ENCODE measurements at places on chromosomes 6 and 20.

DNA sequence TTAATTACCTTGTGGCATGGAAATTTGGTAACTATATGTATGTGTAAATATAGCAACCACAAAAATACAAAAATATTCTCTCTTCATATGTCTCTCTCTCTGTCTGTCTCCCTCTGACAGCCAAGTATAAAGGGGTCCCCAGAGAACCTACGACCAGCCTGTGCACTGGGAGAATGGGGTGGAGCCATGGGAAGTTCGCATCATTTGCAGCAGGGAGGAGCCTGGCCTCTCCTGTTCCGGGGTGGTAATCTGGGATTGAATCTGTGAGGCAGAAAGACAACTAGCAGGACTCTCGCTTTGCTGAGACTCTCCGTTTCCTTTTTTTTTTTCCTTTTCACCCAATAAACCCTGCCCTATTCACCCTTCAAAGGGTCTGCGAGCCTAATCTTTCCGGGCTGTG, 1109.1 kb downstream of the HACE1 start:
- DNase-seq, result no peak

DNA sequence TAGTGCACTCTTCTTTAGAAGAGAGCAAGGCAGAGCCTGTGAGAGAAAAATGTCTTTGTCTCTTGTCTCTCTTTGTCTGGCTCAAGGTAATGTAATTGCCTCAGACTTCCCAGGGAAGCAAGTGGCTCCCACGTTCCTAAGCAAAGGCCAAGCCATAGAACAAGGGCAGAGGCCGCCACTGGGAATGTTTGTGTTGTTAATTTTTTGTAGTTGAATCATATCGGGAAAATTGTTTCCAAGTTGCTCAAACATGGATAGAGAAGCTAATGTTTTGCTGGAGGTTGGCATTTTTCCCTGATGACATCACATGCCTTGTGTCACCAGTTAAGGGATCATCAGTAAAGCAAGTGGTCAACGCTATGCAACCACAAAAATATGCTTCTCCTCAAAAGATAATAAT, 211.5 kb upstream of the FOXA2 start:
- no peak for DNase-seq

DNA sequence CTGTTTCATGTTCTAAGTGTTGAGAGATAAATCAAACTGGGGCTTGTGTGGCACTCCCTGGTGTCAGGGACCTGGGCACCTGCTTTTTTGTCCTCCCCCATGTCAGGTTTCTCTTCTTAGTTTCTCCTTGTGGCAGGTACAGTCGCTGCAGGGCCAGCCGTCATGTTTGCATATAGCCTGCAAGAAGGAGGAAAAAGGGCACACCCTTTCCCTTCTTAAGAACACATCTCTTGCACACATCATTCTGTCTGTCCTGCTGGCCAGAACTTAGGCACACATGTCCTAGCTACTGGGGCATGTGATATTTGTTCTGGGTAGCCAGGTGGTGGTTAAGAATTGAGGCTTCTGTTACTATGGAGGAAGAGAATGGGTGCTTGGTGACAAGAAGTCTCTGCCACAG, 27.9 kb downstream of the CDC5L start:
- no peak for DNase-seq

GRCh38 chr6:3284436-3284876, 25.7 kb downstream of the PSMG4 start:
- DNase-seq, result peak; percentile 56

DNA sequence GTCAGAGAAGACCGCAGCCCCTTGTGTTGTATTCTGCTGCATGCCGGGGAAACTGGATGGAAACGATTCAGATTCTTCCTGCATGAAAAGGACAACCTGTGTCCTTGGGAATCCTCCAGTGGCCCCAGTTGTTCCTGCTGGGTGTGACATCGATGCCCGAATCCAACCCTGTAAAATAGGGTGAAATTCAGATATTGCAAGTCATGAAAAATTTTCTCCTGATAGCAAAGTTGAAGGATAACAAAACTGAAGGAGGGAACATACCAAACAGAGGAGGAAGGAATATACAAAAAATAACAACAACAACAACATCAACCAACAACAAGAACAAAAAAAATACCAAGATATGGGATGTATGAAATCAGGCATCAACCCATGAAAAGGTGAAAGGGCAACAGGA, 28.3 kb upstream of the HLA-E start:
- DNase-seq, result no peak

GRCh38 chr6:47071681-47072080, 29.5 kb upstream of the ADGRF1 start:
- DNase-seq, result no peak

DNA sequence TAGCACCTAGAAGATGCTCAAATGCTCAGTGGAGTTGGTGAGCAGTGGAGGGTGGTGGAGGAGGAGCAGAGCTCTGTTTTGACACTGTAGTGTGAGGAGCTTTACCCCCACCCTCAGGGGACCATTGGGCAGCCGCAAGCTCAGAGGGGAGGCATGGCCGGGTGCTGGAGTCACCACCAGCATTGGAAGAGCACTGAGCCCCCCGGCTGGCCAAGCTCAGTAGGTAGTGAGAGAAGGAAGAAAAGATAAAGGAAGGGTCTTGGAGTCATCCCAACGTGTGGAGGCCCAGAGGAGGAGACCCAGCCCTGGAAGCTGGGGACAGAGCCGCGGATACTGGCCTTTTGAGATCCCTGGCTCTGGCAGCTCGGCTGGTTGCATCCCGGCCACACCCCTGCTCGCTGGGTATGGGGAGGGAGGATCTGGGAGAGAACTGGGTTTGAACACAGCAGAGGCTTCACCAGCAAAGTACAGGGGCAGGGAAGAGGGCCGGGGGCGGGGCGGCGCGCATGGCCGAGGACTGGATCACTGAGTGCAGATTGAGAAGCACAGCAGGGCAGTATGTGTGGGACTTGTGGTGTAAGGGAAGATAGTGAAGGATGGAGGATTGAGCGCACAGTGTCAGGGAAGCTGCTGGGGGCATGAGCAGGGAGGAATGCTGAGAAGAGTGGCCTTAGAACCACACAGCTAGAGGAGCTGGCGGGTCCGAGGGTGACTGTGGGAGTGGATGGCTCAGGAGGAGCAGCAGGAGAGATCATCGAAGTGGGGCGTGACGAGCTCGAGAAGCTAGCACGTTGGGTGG, 24.4 kb downstream of the SYNDIG1 start:
- no peak for DNase-seq

DNA sequence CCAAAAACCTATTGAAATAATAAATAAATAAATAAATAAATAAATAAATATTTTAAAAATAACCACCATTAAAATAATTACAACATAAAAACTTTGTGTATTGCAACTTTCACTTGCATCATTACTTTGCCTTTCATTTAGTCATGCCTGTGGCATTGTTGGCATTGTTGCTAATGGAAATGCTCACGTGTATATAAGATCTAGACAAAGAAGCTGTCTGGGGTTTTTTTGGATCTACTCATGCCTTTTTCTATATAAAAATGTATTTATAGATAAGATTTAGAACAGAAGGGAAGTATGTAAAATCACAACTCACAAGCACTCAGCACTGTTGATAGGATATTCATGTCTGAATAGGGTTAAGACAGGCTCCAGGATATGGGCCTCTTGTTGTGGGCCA, 27.9 kb downstream of the GFRA4 start:
- DNase-seq, result no peak

- no peak for DNase-seq
These were observed 102.4 kb downstream of the MTHFD1L start for GRCh38 chr6:150967910-150968309.

DNA sequence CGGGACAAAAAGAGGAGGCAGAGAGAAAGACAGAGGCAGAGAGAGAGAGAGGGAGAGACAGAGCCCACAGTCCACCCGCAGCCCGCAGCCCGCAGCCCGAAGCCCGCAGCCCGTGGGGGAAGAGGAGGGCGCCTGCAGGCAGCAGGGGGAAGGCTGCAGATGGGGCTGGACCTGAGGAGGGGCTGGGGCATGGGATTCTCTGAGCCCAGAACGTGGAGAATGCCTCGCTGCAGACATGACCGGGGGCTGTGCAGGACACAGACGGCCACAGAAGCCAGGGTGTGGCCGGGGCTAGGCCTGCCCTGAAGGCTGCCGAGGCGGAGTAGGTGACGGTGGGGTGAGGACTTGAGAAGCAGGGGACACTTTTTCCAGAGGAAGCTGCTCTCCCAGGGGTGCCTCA, 6.5 kb upstream of the SLCO4A1 start:
- no peak for DNase-seq

GRCh38 chr20:10648651-10649050, 25.1 kb downstream of the JAG1 start:
- DNase-seq, result no peak

DNA sequence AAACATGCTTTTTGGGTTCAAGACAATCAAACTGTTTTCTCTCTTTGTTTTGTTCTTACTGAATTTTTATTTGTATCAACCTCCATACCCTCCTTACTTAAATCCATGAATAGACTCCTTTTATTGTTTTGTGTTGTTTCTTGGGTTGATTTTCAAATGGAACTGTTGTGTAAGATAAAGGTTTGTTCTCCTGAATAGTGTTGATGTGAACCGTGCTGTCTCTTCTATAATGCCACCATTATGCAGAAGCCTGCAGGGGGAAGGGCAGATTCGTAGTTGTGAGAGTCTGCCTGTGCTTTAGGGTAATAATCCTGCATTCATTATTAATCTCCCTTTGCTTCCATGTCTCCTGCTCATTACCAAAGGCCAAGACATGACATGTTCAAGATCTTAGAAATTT, 105.9 kb downstream of the CDKAL1 start:
- no peak for DNase-seq

DNA sequence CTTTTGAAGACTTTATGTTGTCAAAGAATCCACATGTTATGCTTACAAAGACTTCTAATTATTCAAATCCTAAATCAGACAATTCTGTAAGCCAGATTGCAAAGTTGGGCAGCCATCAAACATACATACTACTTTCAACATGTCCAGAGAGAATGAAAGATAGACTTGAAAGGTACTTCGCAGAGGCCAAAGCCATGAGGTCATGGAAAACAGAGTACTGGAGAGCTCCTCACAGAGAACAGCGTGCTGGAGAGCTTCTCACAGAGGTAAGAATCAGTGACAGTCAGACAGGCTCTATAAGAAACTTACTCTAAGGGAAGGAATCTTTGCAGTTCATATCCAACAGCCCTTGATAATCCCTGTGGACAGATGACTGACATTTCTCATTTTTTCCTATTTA, 400.2 kb downstream of the GJA1 start:
- DNase-seq, result no peak

DNA sequence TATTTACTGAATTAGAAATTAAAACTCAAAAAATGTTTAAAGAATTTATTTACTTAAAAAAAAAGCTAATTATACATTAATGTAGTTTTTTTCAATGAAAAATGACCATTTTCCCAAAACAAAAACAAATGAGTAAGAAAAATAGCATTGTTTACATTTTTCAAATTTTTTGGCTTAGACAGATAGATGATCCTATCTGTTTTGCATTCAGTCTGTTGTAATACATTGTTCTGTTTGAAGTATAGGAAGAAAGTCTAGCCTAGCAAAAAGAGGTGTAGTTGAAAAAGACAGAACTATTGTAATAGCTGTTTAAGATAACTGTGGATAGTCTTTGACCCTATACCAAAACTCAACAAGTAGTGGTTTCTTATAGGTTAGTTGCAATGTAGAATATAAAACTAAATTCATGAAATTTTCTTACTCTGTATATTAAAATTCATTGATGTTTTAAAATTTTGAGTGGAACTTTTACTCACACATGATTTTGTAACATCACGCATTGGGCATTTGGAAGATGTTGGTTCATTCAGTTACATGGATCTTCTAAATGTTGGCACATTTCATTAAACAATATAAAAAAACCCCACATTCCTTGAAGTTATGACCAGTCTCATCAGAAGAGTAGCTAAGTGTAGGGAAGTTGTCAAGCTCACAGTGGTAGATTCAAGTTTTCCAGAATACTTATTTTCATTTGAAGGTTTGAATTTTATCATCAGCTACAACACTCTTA, 62.0 kb downstream of the KCNS1 start:
- DNase-seq, result no peak

DNA sequence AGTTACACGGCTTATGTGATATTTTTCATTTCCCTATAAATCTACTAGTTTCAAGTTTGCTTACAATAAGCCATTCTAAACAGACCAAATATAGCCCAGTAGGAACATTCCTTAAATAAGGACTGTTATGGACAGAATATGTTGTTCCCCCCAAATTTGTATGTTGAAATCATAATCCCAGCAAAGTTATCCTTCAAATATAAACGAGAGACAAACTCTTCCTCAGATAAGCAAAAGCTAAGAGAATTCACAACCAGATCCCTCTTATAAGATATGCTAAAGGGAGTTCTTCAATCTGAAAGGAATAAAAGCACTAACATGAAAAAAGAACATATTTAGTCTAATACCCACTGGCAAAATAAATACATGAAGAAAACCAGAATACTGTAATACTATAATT, 795.5 kb upstream of the GJE1 start:
- no peak for DNase-seq

GRCh38 chr6:67219346-67219745, 1415.7 kb upstream of the ADGRB3 start:
- DNase-seq, result no peak

- no peak for DNase-seq
These were observed 10.9 kb upstream of the ZBTB2 start for GRCh38 chr6:151402228-151402627.

DNA sequence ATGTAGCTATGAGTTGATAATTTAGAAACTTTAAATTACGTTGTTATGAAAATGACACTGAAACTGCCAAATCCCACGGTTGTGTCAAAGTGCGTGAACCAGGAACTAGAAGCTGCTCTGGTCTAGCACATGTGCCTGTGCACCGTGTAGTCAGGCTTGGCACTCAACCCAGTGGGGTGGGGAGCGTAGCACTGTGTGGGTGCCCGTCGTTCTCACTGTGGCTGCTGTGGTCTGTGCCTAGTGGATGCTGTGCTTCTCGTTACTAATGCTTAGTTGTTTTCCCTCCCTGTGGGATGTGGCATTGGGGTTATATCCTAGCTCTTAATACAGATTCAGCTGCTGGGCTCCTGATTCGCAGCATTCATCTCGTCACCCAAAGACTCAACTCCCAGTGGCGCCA, 46.2 kb upstream of the ADIG start:
- DNase-seq, result no peak

GRCh38 chr20:62002882-62003480, 62.7 kb downstream of the TAF4 start:
- DNase-seq, result no peak

DNA sequence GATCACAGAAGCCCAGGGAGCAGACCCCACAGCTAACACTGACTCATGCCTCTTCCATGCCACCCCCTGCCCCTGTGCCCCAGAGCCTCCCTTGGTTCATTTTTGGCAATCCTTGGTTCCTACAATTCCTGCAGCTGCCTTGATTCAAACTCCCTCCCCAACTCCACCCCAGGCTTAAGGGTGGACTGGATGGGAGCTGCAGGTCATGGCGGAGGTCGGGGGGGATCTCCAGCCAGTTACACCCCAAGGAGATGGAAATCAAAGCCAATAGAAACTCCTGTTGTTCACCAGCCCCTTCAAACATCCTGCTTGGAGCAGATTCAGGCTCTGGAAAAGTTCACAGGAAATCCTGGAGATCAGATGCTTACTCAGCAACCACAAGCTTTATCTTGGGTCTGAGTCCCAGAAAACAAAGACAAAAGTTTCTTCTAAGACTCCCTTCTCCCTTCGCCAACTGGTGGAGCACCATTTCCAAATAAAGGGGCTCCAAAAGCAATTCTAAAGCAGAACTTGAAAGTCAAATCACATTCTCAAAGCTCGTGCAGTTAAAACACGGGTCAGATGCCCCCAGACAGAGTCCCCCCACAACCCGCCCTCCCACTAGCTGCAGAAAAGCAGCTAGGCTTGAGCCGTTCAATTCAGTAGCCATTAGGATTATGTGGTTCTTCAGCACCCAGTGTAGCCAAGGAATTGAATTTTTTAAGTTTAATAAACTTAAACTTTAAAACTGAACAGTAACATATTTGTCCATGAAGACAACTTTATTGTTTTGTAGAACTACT, 149.5 kb downstream of the ANKRD60 start:
- DNase-seq, result no peak

GRCh38 chr6:1586256-1586655, 23.5 kb upstream of the FOXC1 start:
- no peak for DNase-seq
